Thymus (tissue), 14 donors: ENCODE measurements at places on chromosomes 7 and 10. TPM values are rescaled to one million over a fixed set of nuclear protein-coding genes. Genes with fewer than 3 reads are reported as not detected.

DNA sequence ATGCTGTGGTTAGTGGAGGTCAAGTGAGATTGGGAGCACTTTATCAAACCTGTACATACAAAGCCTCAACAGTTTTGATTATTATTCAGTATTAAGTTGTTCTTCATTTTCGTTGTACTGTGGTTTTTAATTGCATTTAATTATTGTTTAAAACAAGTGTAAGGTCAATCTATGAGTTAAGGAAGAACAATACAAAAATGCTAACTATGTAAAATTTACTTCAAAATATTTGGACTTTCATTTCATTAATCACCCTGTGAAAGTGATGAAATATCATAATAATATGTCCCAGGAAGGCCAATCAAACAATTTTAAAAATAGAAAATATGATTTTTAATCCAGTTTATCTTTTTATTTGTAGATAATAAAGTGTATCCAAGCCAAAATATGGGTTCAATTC is 13.6 kb upstream of the NDUFA5 start:
- DNase-seq = no peak

TRIM50 gene
- 0.09 TPM for total RNA-seq

FGFBP3 gene
- total RNA-seq = 0.52 TPM

DNA sequence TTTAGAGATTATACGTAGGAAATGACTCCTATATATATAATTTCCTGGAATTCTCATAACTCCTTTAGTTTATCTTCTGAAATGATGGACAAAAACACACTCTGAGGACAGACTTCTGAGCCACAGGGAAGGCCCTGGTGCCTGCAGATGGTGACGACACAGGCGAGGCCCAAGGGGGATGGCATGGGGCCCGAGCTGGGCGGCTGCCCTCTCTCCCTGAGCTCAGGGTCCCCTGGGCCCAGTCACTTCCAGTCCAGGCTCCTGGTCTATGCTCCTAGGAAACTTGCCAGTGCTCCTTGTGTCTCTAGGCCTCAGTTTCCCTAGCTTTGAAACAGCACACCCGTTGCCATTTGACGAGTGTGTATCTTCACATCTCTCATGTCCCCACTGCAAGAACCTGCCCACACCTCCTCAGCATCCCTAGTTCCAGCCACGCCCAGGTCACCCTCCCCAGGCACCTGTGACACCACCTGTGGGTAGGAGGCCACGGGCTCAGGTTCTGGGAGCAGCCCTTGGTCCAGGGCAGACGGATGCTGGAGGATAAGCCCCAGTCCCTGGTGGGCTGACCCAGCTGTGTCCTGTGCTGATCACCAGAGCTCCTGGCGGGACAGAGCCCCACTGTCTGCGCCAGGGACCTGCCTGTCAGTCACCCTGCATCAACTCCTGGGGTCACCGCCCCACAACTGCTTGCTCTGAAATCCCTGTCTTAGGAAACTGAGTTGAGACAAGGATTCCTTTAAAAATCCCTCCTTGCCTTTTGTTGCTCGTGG is 23.4 kb upstream of the SHH start:
- DNase-seq = no peak

DNA sequence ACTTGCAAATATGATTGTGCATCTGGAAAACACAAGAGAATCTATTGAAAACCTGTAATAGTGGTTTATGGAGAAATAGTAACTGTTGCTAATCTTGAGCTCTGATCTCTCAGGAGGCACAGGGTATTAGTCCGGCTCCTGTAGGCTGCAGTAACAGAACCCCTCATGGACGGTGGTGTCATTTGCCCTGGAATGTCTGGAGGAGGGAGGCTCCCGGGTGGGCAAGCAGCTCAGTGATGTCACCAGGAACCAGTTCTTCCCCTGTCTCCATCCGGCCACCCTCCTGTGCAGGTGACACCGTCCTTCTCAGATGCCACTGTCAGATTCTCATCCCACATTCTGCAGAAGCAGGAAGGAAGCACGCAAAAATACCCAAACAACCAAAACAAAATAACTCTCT is 29.3 kb downstream of the INPP5A start:
- no peak for DNase-seq

DNA sequence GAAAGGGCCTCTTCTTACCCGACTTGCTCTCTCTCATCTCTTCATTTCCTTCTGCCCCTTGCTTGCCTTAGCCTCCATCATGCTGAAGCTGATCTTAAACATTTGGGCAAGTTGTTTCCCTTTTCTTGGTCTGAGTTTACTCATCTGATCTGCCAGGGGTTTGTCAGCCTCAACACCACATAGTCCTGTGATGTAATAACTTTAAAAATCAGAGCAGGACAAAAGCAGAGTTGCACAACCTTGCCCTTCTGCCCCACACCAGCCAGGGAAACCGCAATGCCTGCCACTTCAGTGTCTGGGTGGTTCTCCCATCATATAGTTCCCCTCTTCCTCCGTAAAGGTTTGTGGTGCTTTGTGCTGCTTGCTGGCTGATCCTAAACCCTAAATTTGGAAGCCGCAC is 9.9 kb upstream of the LIPM start:
- no peak for DNase-seq

DNA sequence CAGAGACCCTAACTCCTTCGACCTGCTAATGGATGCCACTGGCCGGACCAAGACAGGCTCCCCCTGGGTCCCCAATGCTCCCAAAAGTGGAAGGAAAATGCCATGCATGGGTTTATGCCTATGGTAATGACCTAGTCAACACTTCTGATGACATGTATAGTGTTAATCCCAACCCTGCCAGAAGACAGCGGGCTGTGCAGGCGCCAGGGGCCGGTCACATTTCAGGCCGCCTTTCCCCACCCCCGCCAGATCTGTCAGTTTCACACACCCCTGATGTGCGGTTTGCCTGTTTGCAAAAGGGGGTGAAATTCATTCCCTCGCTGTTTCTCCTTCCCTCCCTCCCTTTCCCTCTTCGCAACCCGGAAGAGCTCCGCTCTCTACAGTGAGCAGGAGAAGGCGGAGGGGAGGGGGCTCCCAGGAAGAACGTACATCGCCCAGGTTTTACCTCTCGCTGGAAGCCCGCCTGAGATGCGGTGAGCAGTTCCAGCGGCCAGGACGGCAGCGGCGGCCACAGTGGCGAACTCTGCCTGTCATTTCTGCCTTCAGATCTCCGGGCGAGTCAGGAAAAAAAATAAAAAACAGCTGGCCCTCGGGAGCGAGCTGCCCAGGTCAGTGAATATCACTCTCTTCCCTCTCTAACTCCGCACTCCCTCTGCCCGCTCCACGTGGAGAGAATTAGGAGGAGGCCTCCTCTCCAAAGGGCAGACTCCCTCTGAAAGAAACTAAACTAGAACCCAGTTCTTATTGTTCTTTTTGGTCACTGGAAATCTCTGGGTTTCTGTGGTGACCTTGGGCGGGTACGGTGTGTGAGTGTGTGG is 9.4 kb upstream of the GATA3 start:
- DNase-seq = no peak

UBE2D1 gene
- total RNA-seq = 9.2 TPM

DNA sequence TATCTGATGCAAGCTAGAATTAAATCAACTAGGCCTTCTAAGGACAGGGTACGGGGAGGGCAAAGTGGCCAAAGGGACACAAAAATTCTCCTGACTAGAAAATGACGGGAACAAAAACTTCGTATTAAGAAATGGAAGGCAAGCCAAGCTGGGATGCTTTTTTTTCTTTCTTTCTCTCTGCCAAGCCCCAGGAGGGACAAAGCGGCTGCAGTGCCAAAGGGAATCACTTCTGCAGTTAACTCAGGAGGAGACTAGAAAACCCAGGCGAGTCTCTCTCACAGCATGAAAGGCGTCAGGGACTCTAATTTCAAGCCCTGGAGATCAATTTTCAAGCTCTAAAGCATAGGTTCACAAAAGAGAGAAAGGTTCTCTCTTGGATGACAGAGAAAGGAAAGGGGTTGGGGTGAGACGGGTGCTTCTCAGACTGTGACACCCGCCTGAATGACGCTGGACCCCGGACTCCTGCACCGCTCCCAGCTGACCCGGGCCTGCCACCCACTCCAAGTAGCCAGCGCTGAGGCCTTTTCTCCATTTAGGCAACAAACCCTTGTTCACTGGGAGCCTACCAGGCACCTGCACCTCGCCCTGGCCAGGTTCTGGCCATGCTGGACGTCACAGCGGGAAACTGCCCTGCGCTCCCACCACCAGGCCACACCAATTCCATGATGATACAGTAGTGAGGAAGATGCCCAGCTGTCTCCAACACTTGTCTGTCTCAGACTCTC is 56.5 kb downstream of the KIAA1549 start:
- DNase-seq = no peak

- DNase-seq = no peak
Observed at GRCh38 chr10:119284679-119285096, 77.3 kb downstream of the GRK5 start.

CYP26C1 gene
- total RNA-seq = 0.28 TPM

C7orf33 gene
- not detected for total RNA-seq

DNA sequence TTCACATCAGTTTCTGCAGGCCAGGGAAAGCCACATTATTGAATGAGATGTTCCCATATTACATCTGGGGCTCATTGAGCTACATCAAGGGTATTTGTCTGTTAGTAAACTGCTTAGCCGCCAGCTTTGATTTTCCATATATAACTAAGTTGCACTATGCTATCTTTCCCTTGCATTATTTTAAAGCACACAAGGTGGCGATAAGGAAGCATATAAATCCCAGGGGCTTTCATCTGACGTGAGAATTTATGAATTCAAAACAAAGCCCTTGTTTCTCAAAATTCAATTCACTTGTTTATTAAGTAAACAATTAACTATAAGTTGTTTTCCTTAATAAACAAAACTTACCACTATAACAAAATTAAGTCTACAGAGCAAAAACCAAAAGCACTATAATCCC is 334.1 kb upstream of the TPK1 start:
- DNase-seq = no peak

MRC1 gene
- total RNA-seq = 6.8 TPM

GRCh38 chr10:43317422-43317821 is 50.6 kb upstream of the RASGEF1A start:
- no peak for DNase-seq

PTPN12 gene
- total RNA-seq = 24.9 TPM

ANKIB1 gene
- total RNA-seq = 36.5 TPM

DNA sequence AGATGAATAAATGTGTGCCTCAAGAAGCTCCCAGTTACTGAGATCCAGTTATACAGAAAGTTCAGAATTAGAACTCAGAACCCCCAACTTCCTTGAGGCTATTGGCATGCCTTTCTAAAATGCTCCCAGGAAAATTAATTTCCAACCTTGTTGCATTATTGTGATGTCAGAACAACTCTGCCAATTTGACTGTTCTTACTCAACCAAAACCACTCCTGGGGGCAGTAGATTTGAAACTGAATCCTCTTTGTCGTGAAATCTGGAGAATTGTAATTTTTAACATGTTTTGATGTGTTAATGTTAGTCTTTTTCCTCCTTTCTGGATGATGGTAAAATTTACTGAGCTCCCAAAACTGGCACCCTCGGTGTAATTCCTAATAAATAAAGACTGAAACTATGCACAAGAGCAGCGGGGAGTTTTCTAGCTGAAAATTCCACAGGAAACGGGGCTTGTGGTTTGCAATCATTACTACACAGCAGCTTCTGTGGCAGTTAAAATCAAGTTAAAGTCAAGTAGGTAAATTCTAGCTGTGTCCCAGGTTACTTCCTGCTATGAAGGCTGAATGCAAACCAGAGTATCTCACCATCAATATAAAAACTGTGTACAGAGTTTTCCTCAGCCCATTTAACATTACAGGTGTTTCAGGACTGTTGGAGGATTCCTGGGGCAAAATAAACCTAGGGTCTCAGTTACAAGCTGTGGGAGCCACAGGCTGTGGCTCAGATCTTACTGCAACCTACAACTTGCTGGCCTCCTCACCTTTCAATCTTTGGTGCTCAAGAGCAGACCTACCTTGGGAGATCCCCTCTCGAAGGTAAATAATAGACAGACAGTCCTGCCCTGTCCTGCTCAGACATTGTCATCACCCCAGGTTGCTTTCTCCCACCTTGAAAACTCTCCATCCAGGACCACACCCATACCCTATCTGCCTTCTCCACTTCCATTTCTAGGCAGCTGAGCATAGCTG is 156.3 kb upstream of the KMT2E start:
- DNase-seq = no peak

DNA sequence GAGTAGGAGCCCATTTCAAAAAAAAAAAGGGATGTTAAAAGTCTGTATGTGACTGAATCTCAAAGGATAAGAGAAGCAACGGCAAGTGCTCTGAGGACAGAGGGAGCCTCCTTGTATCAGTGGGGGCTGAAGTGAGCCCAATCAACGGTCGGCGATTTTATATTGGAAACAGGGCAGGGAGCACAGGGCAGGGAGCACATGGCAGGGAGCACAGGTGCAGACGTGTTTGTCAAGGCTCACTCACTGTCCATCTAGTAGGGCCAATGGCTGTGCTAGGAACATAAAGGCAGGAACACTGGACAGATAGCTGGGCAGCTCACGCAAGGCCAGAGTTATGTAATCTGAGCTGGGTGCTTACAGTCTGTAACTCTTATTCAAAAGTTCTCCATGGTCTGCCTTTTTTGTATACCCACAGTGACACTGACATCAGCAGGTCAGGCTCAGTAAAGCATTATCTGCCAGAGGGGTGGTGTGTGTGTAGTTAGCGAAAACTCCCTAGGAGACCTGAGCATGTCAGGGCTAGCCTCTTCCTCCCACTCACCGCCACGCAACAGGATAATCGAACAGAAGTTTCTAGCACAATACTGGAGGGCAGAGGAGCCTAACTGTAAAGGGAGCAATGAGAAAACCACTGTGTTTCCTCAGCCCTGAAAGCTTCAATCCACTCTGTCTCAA is 15.4 kb downstream of the AKR1B1 start:
- DNase-seq = no peak

DNA sequence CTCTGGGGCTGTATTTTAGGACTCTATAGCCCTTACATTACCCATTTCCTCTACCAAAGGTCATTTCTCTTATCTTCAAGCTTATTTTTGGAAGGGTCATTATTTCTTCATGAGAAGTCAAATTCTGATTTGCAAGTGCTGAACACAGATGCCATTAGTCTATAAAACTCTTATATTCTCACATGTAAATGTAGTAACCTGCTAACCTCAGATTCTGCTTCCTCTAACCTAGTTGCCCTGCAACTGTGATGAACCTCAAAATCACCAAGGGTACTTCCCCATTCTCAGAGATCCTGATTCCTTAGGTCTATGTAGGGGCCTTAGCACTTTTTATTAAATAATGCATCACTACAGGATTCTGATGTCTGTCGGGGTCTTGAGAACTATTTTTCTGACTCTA is 6.3 kb downstream of the FAS start:
- DNase-seq = no peak

GRCh38 chr10:92408017-92408361 is 117.0 kb downstream of the MARCHF5 start:
- no peak for DNase-seq

TAS2R41 gene
- total RNA-seq = 0.24 TPM

- DNase-seq = peak; percentile 18
Observed at GRCh38 chr7:135509589-135509838, 388 bp downstream of the CNOT4 start.

- no peak for DNase-seq
Observed at GRCh38 chr10:47248386-47249090, 51.5 kb upstream of the GDF10 start.

DNA sequence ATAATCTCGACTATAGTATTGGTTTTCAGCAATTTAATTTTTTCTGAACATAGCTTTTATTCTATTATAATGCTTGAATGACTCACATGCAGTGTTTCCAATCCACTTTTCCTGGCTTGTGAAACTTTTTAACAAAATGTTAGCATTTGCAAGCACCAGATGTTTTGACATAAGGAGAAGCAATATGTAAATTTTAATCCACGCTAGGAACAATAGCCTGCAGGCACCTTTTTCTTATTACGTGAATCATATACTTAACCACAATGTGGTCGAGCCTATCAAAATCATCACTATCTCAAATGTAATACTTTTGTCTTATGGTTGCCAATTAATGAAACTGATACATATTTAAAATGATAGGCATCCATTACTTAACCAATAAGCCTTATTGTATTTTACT is 97.1 kb downstream of the TFEC start:
- DNase-seq = no peak

- DNase-seq = peak; percentile 62
Observed at GRCh38 chr7:6558837-6559236, 7.6 kb upstream of the GRID2IP start.
